ENCODE measurements at places on chromosomes 3 and 15.

DNA sequence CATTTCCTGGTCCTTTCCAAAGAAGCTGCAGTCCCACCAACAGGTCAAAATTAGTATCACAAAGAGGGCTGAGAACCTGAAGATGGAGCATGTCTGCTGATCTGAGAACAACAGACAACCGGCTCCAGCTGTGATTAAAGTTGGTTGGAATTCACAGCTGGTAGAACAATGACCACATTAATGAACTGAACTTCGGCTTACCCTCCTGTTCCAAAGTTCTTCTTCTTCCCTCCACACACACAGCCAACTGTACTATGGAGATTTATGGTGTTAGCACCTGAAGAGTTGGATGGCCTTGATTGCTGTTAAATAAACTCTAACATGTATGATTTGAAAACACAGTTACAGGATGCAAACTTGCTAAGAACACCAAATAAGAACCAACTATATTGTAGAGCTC is 27.4 kb upstream of the ROPN1 start:
- DNase-seq, result no peak

DNA sequence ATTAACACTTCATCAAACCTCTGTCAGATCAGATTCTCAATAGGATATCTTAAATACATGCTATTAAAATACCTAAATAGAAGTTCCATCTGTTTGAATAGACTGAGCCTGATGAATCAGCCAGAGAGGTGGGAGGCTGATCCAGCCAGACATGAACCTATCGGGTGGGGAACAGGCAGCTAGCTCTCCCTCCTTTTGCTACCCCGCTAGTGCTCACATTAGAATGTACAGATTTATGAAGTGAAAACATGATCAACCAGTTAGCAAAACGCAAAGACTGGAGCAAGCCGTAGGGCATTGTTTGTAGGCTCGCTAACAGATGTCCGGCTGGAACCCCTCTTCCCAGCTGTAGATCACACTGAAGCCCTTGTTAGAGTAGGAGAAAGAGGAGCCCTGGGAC is 54.4 kb downstream of the GTF2E1 start:
- DNase-seq, result no peak

GRCh38 chr3:58155838-58156237 is 54.9 kb downstream of the DNASE1L3 start:
- DNase-seq, result no peak

DNA sequence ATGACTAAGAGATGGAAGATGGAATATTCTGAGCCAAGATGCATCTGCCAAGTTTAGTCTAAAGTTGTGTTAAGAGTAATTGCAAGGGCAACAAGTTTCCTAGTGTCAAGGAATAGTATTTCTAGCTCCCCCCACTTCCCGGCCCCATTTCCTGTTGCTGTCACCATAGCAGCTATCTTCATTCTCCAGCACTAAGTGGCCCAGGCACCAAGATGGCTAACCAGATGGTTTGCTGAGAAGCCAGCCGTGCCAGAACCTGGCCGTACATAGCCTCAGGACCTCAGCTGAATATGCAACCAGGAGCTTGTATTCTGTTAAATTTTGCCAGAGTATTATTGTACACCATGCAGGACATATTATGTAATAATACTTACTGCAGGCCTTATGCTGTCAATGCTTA is 108.8 kb upstream of the UMPS start:
- no peak for DNase-seq

DNA sequence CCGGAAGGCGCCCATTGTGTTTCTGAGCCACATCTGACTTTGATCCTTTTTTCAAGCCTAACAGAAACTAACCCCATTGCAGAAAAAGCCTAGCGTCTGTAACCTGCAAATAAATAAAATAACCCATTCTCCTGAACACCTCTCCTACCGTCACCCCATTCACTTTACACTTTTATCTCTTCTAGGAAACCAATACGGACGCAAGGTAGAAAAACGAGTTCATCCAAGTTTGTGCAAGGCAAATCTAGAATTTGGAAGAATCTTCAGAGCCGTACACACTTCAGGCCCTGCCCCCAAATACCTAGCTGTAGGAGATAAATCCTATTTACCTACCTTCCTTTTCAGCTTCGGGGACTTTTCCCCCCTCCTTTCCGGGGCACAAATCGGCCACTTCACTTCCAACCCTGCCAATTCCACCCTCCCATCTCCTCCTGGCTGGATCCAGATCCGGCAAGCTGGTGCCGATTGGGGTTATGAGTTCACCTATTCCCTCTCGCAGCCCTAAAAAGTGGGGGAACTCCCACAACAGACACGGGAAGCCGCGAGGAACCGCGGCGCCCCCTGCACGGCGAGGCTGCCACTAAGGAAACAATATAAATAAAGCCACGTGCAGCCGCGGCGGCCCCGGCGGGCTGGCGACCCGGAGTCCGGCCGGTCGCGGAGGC is 987 bp downstream of the PRTG start:
- peak; percentile 25 for DNase-seq

- no peak for DNase-seq
Measured at GRCh38 chr15:40637221-40637745, 43.2 kb downstream of the KNL1 start.

GRCh38 chr15:56325186-56325585 is 40.0 kb upstream of the TEX9 start:
- no peak for DNase-seq

Data from kidney glomerular epithelial cell (primary cell).